ENCODE measurements at places on chromosomes 4 and X.
A peak's percentile ranks its signal among the peaks of the same experiment; 100 is the strongest.

DNA sequence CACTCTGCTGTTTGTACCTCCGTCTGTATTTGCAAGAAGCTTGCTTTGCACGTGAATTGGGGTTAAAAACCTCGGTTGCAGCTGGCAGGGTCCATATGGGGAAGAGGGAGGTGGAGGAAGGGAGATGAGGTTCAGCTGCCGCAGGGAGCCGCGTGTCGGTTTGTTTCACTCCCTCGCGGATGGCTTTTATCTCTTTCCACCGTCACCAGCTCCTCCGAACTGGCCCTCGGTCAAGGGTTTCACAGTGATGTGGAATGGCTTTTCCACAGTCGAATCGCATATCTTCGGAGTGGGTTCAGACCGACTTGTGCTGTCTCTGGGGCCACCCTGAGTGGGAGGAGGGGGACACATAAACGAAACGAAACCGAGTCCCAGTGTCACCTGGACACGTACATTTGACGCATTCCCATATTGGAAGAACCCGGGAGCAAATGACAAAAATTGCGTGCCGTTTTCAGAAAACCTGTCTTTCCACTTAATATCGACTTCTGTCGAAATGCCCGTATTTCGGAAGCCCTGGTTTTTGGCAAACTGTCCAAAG lies 929 bp downstream of the ZBTB33 start:
- no peak for DNase-seq

DNA sequence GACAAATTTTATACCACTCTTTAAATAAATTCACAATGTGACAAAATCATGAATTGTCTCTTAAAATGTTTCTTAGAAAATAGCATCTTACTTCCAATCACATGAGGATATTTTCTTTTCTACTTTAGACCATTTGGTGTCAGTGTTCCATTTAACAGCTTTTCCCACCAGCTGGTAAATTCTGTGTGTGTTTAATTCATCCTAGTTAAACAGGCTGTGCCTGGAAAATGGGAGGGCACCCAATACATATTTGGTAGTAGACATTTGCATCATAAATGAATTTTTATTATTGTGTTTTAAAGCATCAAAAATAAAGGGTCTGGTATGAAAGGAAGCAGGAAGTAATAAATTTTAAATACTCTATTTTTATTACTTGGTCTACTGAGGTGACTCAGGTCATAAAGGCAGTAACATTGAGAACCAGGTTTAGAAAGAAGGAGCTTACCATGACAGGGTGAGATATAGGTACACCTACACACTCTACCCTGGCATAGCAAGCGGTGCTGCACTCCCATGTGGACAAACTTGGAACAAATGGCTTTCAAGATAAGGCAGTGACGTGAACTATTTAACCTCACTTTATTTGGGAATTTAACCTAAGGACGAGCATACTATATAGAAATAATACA lies 344.5 kb downstream of the BMPR1B start:
- no peak for DNase-seq

DNA sequence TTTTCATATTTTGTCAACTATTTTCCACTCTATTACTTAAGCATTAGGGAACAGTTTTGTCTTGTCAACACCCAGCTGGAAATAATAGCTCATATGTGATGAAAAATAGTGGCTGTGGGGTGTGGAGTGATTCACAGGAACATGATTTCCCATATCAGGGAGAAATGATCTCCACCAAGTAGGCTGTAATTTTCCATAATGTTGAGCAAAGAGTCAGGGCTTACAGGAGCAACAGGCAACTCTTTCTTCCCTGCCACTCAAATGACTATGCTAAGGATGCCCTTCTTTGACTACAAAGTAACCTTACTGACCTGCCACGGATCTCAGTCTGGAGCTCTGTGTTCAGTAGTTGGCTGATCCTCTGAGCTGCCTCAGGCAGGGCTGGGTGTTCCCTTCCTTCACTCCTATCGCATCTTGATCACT lies 90.0 kb upstream of the GATB start:
- DNase-seq, result peak; percentile 57

GRCh38 chrX:67094061-67094460 lies 449.8 kb upstream of the AR start:
- no peak for DNase-seq

GRCh38 chrX:30620980-30621618 lies 32.1 kb upstream of the GK start:
- DNase-seq, result peak; percentile 76

- DNase-seq, result no peak
These were observed 7.8 kb upstream of the FAM149A start for GRCh38 chr4:186096681-186097165.

DNA sequence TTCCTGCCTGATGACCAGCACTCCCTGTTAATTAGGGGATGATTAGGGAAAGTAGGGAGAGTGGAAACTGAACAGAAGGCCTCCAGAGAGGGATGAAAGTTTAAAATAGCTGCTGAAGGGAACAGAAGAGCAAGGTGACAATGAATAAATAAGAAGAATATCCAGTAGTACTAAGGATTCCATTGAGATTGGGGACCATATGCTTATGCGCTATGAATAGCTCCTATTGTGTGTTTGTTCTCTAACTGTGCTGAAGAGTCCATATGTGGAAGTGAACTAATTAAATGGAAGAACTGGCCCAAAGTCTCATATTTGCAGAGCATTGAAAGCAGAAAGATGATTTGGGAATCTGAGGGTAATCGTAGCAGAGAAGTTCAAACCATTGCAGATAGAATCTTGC lies 137.0 kb downstream of the PRSS12 start:
- DNase-seq, result no peak

- DNase-seq, result no peak
These were observed 18.6 kb downstream of the ITGB1BP2 start for GRCh38 chrX:71320126-71320525.

DNA sequence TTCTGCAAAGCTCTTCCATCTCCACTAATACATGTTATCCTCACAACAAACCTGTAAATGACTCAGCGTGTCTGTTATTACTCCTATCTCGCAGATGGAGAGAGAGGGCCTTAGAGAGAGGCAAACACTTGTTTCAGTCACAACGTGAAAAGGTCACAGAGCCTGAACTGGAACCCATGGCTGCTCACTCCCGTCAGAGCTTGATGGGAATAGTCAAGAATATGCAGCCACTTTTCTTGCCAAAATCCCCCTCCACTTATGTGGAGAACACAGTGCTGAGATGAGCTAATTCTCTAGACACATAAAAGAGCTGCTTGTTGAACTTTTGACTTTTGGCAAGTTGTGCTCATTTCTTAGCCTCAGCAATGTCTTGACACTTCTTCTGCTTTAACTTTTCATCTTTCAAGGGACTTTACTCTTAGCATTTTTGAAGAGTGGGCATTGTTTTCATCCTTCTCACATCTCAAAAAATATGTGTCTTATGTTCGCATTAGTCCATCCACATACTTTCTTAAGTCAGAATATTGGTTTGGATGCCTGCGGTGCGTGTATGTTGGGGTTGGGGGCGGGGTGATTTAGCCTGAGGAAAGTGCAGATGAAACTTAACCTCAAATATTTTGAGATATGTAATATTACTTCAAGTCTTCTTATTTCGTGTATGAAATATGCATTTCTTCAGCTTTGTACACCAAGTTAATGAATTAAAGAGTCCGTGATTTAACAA lies 69.2 kb downstream of the SYNPO2 start:
- DNase-seq, result no peak

Data from foreskin keratinocyte (primary cell).